ENCODE measurements at places on chromosomes 3 and 15.

GRCh38 chr3:5019411-5020241 lies 40.4 kb downstream of the BHLHE40 start:
- DNase-seq = no peak

DNA sequence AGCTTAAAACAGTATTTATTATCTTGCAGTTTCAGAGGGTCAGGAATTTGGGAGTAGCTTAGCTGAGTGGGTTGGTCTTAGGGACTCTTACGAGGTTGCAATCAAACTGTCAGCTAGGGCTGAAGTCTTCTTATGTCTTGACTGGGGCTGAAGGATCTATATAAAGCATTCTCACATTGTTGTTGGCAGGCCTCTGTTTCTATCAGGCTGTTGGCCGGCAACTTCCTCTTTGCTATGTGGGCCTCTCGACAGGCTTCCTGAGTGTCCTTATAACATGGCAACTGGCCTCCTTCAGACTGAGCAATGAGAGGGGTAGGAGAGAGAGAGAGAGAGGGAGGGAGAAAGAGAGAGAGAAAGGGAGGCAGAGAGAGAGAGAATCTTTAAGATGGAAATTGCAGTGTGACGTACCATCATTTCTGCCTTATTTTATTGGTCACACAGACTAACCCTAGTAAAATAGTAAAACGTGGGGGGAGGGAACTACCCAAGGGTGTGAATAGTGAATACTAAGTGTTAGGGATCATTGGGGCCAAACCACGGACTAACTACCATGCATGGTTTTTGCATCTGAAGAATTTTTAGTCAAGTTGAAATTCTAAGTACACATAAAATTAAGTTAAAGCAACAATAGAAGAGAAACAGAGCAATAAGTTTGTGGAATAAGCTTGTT lies 16.1 kb downstream of the FGF7 start:
- peak; percentile 96 for DNase-seq

GRCh38 chr3:136350557-136350956 lies 100.4 kb downstream of the PCCB start:
- no peak for DNase-seq

DNA sequence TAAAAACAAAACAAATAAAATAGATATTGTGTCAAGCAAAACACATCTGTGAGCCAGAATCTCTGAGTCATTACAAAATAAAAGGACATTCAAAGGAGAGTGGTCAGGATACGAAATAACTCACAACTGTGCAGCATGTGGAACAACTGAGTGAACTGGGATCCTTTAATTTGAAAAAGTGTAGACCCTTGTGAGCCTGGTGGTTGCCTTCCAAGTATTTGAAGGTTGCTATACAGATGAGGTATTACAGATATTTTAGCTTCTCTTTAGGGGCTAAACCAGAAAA lies 26.7 kb downstream of the KCNMB2 start:
- DNase-seq = no peak

DNA sequence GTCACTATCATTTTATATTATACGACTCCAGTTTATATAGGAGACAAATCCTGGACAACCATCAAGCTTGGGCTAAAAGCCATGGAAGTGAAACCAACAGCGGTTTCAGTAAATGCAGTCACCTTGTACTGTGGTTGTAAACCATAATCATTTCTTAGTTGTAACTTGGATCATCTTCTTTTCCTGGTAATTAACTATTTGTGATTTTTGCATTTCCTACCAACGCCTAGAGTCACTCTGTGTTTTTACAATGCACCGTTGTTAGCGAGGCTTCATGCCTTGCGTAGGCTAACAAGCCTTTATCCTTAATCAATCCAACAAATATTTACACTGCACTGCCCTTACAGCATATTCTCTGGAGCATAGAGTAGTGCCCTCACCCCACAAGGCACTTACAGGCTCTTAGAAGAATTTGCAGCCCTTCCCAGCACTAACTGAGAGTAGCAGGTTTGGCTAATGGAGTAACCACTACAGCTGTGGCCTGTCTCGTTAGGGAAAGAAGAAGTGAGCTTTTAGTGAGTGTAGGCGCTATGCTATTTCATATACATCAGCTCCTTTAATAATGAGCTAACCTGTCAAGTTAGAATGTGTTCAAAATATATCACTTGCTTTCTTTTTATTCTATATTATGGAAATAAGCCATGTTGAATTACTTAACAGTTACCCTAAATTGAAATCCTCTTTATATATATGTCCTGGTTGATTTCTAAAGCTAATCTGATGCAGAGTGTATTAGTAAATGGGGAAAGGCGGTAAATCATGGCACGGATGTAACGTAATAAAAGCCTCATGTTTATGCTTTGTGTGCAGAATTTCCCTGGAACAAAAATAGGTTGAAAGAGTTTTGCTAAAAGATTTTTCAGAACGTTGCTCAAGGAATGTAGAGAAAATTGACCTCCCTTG lies 62.8 kb downstream of the ABHD2 start:
- peak; percentile 40 for DNase-seq

- DNase-seq = peak; percentile 41
Observed at GRCh38 chr3:7144697-7145308, 283.9 kb downstream of the GRM7 start.

GRCh38 chr3:11954312-11954934 lies 49.8 kb upstream of the SYN2 start:
- DNase-seq = no peak

GRCh38 chr3:52493232-52494017 lies 1.7 kb upstream of the STAB1 start:
- no peak for DNase-seq

All from Kasumi-1 (cell line).